Fibroblast of pulmonary artery (primary cell): ENCODE measurements at places on chromosomes 6 and 20.
A peak's percentile ranks its signal among the peaks of the same experiment; 100 is the strongest.

DNA sequence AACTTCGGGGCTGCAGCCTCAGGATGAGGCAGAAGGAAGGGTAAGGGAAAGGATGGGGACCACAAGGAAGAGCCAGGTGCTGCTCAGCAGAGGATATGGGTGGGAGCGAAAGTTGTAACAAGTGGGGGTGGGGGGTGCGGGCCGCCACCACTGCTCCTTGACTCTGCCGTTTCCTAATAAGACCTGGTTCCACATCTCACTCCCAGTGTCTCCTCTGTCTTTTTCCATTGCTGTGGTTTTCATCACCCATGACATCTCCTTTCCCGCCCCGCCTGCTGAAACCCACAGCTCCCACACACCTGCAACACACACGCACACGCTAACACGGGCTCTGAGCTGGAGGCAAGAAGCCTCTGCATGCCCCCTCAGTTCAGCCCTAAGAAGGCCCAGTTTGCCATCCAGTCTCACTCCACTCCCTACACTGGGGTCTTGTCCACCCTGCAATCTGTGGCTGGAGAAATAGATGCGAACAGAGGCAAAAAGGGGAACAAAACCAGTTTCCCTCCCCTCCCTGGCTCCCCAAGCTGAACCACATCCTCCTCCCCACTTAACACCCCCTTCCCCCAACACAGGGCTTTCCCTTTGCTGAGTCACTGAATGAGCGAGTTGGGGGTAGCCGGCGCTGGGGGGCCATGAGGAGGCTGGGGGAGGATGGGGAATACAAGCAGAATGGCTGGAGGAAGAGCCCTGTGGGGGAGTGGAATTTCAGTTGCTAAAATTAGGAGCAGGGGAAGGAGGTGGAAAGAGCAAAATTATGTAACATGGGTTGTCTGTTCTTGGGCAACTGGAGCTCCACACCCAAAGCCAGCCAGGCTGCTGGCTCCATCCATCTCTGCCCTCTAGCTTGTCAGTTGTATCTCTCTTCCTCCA lies 11.5 kb downstream of the NFKBIL1 start:
- peak; percentile 62 for DNase-seq

GRCh38 chr6:41093729-41094128 lies 21.0 kb downstream of the NFYA start:
- peak; percentile 20 for DNase-seq

GRCh38 chr20:63895202-63895951 lies 451 bp downstream of the DNAJC5 start:
- DNase-seq, result no peak

GRCh38 chr6:151763303-151763702 lies 44.2 kb upstream of the ESR1 start:
- DNase-seq, result peak; percentile 54

GRCh38 chr6:169868458-169868857 lies 117.0 kb downstream of the ERMARD start:
- no peak for DNase-seq

DNA sequence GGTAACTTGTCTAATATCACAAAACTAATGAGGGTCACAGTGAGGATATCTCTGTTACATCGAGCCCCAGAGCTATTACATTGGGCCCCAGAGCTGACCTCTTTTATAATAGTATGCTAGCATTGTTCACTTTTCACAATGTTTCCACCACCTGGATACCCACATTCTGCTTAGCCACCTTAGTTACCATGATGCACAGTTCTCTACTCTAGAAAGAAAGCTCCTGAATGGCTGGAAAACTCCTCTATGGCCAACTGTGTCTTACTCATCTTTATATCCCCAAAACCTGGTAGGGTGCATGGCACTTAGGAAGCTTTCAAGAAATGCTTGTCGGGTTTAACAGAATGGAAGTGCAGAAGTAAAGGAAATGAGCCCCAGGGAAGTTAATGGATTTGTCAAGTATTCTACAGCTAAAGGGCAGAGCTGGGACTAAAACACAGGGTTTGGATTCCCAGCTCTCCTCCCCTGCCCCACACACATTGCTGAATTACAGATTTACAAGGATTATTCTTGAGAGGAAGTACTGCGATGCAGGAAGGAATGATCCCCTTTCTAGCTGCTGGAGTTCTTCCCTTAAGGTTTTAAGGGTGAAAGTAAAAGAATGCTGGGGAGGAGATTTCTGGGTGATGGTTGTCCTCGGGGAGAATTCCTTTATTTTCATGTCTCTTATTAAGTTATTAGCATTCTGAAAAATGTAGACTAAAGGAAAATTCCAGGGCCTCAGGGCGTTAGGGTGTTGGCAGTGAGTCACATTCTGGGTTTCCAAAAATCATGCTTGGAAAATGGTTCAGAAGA lies 16.1 kb upstream of the HINT3 start:
- no peak for DNase-seq

GRCh38 chr20:58256842-58257241 lies 28.4 kb upstream of the ANKRD60 start:
- peak; percentile 4 for DNase-seq

- no peak for DNase-seq
Observed at GRCh38 chr6:168147205-168147738, 68.3 kb upstream of the FRMD1 start.

- no peak for DNase-seq
Observed at GRCh38 chr6:112560651-112561050, 213.5 kb downstream of the RFPL4B start.

GRCh38 chr6:101116337-101116736 lies 235.2 kb upstream of the ASCC3 start:
- no peak for DNase-seq

GRCh38 chr6:135185483-135185882 lies 4.4 kb downstream of the MYB start:
- DNase-seq, result no peak

DNA sequence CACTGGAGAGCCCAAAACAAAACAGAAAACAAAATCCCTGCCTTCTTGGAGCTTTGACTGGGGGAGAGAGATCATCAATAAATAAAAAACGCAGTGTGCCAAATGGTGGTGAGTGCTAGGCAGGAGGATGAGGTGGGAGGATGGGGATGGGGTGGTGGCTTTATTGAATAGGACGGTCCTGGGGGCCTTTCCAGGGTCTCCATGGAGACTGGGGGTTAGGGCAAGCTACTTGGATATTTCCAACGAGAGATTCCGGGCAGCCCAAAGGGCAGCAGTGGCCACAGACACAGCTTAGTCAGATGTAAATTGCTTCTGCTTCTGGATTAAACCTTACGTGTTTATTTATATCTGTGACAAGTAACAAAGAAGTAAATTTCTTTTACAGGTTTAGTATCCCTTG lies 700.1 kb downstream of the QKI start:
- DNase-seq, result no peak

- peak; percentile 63 for DNase-seq
Observed at GRCh38 chr20:51385646-51386530, 156.6 kb downstream of the NFATC2 start.

GRCh38 chr6:18240230-18240629 lies 24.1 kb downstream of the DEK start:
- DNase-seq, result no peak

DNA sequence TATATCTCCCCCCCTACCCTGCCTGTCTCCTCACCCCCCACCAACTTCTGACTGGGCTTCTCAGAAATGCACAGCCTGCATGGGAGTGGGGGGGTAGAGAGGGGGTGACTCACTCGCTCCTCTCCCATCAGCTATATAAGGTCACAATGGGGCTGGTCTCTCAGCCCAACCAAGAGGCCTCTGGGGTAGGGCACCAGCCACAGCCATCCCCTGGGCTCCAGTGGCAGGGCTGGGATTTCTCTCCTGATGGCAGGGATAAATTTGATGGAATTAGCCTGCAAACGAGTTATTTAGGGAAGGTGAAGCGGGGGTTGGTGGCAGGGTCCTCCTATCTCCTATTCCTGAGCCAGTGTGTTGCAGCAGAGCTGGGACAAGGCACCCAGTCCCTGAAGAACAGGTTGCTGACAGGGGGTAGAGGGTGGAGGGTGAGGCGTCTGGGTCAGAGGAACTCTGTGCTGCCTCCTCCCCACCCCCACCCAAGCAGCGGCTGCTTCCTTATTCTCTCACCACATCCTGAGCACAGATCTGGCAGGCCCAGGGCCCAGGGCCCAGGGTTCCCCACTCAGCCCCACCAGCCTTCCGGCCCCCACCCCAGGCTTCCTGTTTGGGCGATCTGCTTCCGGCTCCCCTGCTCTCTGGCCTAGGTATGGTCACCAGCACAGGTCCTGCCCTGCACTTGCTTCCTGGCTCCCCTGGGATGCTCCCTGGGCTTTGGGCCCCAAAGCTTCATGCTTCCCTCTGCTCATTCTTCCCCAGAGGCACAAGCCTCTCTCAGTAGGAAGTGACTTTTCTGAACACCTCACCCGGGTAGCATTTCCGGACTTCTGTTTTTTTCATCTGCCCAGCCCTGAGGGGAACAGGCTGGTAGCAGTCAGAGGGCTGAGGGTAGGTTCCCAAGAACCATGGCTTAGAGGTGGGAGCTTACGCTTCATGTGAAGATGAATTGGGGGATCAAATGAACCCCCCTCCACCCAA lies 4.0 kb downstream of the PPP1R18 start:
- DNase-seq, result peak; percentile 75
